Retina (tissue), 1 donor: ENCODE measurements at places on chromosomes 2 and 18.

DNA sequence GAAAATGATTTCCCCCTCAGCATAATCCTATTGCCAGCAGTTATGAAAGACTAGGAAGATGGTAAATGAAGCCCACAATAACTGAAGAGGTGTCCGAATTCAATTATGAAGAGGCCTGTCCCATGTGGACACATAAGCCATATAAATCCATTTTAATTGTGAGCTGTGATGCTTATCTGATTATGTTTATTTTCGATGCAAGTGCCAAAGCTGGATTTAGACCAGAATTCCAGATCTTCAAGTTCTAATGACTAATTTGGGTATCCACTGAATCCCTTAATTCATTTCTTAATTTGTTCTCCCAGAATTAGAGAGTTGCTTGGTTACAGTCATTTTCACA lies 24.5 kb downstream of the SPATS2L start:
- DNase-seq = no peak

DNA sequence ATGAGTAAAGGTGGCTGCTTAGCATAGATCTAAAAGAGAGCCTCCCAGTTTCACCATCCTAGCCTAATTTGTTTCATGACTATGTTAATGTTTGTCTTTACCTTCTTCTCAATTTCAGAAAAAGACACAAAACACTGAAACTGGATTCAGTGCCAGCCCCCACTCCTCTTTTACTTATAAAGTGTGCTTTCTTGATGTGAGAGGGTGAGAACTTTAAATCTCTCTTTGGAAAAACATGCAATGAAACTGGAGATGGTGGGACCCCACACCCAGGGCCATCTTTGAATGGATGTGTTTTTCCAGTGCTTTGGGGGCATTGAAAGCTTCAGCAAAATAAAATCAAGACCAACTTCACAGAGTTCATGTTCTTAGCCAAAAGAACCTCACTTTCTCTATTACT lies 185.9 kb downstream of the CYRIA start:
- no peak for DNase-seq

DNA sequence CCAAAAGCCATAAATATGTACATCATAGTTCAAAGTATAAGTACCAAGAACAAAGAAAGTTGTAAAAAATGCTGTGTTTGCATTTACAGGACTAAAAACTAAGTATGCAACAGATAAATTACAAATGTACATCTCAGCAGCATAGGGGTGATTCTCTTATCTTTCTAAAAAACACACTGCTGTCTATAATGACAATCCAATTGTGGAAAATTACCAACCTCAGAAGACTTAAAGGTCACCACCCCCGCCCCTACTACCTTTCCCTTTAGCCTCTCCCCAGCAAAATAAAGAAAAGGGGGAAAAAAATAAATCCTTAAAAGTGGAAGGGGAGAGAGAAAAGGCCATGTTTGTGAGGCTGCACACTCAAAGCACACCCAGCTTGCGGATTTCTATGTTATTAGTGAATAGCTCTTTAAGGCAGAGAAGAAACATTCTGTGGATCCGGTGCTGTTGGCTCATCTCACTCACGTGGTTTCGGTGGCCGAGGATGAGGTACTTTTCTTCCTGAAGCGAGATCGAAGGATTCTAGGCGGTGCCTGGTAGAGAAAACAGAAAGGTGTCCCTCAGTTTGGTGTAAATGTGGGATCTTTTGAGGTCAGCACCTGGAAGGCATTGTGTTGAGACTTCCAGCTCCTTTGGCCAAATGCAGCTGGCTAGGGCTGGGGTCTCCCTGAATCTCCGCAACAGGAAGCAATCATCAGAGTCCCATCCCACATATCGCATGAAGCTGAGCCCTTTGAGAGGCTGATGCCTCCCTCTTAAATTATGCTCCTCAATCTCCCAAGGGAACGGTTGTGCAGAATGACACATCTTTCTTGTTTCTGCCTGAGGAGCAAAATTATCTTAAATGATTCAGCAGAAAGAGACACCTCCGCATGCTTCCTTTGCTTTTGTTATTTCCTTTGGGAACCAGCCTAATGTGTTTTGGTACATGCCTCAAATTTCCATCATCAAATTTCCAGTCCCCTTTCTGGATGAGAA lies 17.6 kb downstream of the MRPL35 start:
- DNase-seq = no peak

GRCh38 chr18:10713409-10713808 lies 187.6 kb downstream of the NAPG start:
- no peak for DNase-seq

GRCh38 chr2:139514951-139515350 lies 734.8 kb upstream of the NXPH2 start:
- DNase-seq = no peak

- no peak for DNase-seq
Measured at GRCh38 chr2:217611626-217612127, 391.1 kb downstream of the TNS1 start.

- DNase-seq = no peak
Measured at GRCh38 chr2:190467575-190468083, 59.5 kb downstream of the MFSD6 start.

DNA sequence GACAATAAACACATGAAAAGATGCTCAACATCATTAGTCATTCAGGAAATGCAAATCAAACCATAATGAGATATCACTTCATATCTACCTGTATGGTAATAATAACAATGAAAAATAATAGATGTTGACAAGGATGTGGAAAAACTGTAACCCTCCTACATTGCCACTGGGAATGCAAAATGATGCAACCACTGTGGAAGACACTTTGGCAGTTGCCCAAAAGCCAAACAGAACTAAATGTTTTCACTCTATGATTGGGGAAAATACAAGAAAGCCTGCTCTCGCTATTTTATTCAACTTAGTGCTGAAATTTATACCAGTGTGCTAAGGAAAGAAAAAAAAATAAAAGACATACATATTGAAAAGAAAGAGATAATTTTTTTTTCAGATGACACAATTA lies 934.5 kb downstream of the CNTNAP5 start:
- DNase-seq = no peak

GRCh38 chr2:74573747-74574562 lies 19.4 kb downstream of the DOK1 start:
- no peak for DNase-seq

DNA sequence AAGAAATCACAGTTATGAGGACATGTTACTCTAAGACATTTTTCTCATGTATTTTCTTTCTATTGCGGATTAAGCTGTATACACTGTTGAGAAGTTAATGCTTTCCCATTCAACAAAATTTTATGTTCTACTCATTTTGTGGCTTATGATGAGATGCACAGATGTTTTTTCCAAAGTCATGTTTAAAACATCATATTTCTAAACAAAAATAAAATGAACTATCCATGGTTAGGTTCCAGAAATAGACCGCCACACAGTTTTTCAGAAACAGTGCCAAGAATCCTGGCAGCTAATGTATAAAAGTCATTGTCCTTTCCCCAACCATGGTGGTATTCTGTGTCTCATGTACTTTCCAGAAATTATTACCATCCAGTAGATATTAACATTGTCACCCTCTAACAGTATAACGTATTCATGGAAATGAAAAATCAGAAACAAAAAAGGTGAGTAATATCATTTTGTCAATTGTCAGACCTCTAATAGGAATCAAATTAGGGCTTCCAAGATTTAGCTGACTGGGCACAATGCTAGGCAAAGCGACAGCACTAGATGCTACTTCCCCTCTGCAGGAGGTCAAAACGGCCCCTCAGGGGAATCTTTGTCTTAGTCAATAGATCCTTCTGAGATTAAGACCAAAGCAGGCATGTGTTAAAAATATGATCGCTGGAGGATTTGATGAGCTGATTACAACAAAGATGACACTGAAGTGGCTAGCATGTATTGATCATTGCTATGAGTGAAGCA lies 54.4 kb upstream of the ZNF397 start:
- no peak for DNase-seq

- no peak for DNase-seq
Measured at GRCh38 chr2:18620867-18621632, 31.7 kb upstream of the NT5C1B start.

GRCh38 chr2:226139759-226140158 lies 659.9 kb downstream of the IRS1 start:
- DNase-seq = no peak

- no peak for DNase-seq
Measured at GRCh38 chr2:207765547-207765946, 4.2 kb downstream of the FZD5 start.

GRCh38 chr18:26470011-26470637 lies 78.2 kb downstream of the KCTD1 start:
- DNase-seq = no peak

- no peak for DNase-seq
Measured at GRCh38 chr2:10891390-10891789, 20.3 kb upstream of the KCNF1 start.

DNA sequence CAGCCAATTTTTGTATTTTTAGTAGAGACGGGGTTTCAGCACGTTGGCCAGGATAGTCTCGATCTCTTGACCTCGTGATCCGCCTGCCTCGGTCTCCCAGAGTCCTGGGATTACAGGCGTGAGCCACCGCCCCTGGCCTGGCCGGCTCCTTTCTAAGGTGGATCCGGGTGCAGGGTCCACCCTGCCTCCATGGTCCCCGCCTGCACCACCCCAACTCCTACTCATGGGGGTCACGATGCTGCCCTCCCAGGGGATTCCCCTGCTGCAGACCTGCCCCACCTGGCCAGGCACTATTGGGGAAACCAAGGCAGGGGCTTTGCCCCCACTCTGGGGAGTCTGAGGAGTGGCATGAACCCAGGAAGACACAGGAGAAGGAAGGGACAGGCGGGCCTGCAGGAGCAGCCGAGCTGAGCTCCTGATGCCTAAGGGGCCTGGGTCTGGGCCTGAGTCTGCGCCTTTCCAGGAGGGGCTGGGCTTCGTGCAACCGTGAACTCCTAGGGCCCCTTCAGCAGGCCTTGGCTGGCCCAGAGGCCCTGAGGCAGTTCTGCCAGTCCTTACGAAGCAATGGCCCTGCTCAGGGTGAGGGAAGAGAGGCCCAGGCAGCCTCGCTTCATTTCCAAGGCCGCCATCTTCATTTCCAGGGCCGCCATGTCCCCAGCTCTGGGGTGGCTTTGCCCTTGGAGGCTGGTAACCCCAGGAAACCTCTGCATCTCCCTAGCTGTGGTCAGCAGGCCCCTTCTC lies 67.2 kb upstream of the SMAD7 start:
- DNase-seq = no peak

DNA sequence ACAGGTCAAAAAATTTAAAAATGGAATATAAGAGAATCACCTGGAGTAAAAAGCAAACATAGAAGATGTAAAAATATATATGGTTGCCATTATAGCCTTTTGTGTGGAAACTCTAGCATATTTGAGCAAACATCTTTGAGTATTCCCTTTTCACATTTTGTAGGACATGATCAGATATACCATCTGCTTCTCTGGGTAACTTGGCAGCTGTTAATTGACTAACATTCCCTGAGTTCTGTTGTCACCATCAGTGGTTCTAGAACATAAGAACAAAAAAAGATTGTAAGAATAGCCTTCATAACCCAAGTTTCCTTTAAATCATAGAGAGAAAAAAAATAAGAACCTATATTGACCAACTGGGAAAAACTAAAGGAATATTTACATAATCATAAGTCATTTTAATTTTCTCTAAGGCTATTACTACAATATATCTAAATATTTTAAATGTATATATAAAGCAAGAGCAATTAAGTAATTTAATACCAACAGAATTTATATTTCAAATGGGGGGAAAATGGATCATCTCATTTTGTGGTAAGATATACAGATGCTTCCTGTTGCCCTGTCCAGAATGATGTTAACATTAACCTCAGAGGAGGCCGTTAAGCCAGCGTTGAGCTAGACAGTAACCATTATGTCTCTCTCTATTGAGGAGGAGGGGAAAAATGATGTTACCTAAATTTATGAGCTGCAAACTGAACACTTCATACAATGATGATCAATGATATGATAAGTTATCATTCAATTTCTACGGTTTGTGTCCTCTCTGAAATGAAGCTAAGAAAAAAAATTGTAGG lies 9.8 kb upstream of the INO80D start:
- no peak for DNase-seq

DNA sequence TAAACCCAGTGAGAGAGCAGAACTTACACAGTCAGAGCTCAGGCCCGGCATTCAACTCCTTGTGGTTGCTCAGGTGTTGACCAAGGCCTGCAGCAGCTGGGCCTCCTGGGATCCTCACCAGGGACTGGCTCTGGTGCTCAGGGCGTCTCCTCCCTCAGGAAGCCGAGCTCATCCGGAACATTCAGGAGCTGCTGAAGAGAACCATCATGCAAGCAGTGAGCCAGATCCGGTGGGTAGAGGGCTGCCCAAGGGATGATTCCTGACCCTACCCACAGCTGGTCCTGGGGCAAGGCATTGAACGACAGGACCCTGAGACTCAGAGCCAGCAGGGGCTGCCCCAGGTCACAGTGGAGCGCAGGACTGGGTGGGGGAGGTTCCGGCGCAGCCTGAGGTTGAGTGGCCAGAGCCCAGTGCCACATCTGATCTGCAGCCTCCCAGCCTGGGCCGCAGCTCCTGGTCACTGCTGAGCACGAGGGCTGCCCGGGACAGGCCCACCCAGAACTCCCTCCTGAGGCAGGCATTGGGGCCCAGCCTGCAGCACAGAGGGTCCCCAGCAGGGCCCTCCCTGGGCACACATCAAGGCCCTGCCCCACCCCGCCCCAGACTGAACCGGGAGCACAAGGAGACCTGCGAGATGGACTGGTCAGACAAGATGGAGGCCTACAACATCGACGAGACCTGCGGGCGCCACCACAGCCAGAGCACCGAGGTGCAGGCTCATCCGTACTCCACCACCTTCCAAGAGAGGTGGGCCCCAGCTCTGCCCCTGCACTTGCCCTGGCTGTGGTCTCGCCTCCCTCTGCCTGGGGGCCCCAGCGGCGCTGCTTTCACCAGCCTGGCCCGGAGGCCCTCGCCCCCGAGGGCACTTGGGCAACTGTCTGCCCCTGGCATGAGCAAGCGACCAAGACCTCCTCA lies 2.4 kb downstream of the TEKT4 start:
- no peak for DNase-seq

GRCh38 chr2:68594041-68594440 lies 49.3 kb upstream of the PROKR1 start:
- no peak for DNase-seq

DNA sequence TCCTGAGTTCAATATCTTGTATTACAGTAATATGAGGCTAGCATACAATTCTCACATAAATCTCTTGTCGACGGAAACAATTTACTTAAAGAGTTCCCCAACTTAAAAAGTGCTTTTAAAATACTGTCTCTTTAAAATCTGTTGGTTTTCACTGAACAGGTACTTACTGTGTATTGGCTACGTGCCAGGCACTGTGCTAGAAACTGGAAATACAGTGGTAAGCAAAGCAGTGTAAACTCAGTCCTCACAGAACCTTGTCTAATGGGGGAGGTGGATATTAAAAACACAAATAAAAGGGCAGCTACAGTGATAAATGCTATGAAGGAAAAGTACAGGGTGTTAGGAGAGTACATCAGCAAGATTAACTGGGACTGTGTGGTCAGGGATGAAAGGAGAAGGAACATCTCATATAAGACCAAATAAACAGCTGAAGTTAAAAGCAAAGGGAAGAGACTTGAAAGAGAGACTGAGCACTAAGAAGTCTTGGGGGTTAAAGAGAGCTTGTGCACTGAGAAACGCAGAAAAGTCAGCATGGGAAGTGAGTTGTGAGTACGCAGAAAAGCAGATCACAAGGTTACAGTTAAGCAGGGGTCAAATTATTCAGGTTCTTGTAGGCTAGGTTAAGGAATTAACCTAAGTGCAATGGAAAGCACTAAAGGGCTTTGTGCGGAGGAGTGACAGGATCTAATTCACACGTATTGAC lies 52.5 kb downstream of the USP40 start:
- no peak for DNase-seq
